ENCODE measurements at places on chromosomes 11 and 22.
A peak's percentile ranks its signal among the peaks of the same experiment; 100 is the strongest.

GRCh38 chr11:57322256-57323166 lies 2.2 kb downstream of the TNKS1BP1 start:
- peak; percentile 47 for DNase-seq

- DNase-seq: no peak
These were observed 457.0 kb downstream of the MN1 start for GRCh38 chr22:27344546-27344945.

GRCh38 chr11:1570001-1570453 lies 2.0 kb downstream of the DUSP8 start:
- no peak for DNase-seq

GRCh38 chr22:17968126-17968525 lies 56.2 kb downstream of the MICAL3 start:
- DNase-seq: no peak

DNA sequence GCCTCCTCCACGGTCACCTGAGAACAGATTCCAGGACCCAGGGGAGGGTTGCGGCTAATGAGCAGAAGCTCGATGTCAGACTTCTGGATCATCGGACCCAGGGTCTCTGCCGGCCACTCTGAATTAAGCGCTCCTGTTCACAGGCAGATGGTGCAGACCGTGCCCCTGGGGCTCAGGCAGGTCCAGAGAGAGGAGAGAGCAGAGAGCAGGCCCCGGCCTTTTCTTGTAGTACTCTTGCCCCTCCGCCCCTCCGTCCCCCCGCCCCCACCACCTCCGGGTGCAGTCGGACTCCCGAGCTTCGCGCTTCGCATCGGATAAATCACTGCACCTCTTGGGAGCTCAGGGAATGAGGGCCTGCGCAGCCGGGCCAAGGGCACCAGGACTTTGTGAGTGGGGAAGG lies 50.3 kb downstream of the RPS6KA4 start:
- no peak for DNase-seq
